Activated naive CD4-positive, alpha-beta T cell treated with anti-CD3 and anti-CD28 coated beads, Interleukin-2, amount 50 U/mL, for 72 hours (primary cell): ENCODE measurements at places on chromosomes 7 and 10. TPM values are rescaled to one million over a fixed set of nuclear protein-coding genes. Genes with fewer than 3 reads are reported as not detected.
A peak's percentile ranks its signal among the peaks of the same experiment; 100 is the strongest.

DNA sequence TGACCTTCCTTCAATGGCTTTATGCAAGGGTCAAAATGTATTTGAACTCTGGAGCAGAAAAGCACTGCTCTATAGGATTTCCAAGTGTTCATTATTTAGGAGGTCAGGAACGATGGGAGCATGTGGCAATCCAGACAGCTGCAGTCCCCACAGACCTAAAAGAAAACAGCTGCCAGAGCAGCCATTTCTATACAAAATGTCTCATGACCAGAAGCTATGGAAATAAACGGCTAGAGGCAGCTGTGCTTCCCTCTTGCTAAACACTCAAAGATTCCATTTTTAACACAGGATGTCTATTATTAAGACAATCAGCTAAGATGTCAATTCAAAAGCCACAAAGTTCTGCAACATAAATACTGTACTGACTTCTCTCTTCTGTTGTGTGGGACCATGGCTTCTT is 879.1 kb upstream of the C7orf33 start:
- no peak for DNase-seq

IQCE gene
- total RNA-seq, result 9.5 TPM

DNA sequence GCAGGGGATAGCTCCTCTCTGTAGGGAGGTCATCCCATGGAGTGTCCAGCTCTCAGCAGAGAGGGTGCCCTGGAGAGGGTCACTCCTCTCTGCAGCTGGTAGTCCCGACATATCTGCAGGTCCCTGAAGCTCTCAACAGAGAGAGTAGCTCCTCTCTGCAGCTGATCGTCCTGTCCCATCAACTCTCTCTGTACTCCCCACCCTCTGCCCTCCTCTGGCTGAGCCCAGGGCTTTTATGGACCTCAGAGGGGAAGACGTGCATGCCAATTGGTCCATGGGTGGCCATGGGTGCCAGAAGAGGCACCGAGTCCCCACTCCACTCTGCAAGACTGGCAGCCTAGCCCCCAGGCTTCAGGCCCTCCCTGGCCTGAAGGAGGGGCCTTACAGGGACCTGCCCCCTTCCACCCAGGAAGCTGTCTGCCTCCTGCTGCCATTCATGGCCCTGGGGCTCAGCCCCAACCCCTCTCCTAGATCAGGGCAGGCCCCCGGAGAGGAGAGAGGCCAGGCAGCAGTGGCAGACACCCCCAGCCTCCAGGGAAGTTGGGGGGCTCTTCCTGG is 9.0 kb upstream of the BLVRA start:
- DNase-seq, result no peak

DNA sequence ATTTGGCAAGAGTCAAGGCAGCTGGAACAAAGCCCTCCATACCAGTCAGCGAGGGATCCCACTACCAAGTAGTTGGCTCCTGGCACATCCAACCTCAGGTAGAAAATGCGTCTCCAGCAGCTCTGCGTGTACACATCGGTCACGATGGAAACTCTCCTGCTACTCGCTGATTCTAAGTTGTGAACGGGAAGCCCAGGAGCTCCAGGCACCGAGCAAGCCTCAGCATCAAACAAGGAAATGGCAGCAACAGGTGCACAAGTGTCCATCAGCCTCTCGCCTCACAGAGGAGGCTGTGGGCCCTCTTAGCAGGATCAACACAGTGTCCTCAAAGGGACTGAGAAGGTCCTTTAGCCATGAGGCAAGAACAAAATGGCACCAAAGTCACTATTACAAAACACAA is 127.0 kb downstream of the TCERG1L start:
- DNase-seq, result no peak

DNA sequence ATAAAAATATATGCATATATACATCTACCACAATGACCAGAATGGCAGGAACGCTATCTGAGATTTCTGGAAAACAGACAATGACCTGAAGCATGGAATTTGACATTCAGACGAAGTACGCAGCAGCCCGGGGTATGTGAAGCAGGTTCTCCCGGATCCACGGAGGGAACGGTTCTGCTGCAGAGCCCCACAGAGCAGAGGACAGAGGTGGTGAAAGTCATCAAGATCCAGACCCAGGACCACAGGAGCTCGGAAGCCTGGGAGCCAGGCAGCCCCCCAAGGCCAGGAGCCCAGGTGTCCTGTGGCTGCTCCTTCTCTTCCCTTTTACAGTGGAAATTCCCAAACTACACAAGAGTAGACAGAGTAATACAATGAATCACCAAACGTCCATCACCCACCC is 42.1 kb upstream of the DNAAF5 start:
- no peak for DNase-seq

OR2A42 gene
- not detected for total RNA-seq

DNA sequence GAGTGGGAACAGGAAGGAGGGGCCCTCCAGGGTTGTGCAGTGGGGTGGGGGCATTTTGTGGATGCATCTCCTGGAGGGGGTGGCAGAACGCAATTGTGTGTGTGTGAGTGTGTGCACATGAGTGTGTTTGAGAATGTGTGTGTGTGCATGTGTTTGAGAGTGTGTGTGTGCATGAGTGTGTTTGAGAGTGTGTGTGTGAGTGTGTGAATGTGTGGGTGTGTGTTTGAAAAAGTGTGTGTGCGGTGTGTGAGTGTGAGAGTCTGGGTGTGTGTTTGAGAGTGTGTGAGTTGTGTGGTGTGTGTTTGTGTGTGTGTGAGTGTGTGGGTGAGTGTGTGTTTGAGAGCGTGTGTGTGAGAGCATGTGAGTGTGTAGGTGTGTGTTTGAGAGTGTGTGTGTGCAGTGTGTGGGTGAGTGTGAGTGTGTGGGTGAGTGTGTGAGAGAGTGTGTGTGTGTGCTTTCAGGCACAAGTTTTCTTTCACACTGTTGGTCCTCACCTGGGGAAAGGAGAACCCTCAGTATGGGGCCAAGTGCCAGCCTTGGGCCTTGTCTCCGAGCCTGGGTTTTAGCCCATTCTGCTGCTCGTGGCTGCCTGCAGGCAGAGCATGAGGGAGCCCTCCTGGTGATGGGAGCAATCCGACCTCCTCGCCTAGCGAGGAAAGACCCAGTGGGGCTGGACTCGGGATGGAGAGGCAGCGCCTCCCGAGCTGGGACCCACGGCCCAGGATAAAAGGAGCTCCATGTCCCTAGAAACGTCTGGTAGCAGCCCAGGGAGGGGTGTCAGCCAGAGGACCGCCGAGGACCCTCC is 35.6 kb downstream of the CDH23 start:
- DNase-seq, result peak; percentile 41

PNLIPRP1 gene
- total RNA-seq, result not detected

- DNase-seq, result no peak
Observed at GRCh38 chr10:117903854-117904253, 142.9 kb downstream of the RAB11FIP2 start.

DNA sequence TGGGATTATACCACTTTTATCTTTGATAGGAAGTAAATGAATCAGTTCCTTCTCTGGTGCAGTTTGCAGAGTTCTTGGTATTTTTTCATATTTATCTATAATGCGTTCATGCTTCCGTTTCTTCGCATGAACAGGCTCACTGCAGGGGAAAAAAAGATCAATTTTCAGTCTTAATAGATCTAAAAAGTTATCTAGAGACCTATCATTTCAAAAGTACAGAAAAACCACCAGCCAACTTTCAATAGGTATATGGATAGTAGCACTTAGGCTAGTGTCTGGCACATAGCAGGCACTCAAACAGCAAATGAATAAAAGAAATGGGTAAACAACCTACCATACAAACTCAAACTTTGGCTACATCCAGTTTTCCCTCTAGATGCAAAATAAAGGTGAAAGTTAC is 5.5 kb downstream of the NOC3L start:
- no peak for DNase-seq

CYP2C8 gene
- total RNA-seq, result not detected

RAB19 gene
- total RNA-seq, result 5.0 TPM

DNA sequence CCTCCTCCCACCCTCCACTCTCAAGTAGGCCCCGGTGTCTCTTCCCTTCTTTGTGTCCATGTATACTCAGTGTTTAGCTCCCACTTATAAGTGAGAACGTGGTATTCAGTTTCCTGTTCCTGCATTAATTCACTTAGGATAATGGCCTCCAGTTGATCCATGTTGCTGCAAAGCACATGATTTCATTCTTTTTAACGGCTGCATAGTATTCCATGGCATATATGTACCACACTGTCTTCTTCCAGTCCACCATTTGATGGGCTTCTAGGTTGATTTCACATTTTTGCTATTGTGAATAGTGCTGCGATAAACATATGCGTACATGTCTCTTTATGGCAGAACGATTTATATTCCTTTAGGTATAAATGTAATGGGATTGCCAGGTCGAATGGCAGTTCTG is 51.0 kb downstream of the FAM171A1 start:
- DNase-seq, result no peak

GRCh38 chr7:22216309-22216708 is 140.6 kb downstream of the RAPGEF5 start:
- DNase-seq, result no peak

DNA sequence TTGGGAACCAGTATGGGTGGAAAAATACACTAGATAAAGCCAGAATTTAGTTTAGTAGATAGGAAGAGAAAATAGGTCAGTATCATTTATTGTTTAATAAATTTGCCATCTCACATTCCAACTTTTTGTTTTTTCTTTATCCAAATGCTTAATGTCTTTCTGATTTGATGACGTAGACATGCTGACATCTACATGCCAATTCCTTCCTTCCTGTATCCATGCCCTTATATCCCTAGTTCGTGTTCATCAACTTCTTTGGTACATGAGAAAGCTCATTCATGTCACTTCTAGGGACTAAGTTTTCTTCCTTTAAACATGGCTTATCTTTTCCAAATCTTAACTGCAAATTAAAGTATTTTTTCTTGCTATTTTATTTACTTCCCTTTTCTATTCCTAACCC is 30.5 kb upstream of the ING3 start:
- no peak for DNase-seq

DNA sequence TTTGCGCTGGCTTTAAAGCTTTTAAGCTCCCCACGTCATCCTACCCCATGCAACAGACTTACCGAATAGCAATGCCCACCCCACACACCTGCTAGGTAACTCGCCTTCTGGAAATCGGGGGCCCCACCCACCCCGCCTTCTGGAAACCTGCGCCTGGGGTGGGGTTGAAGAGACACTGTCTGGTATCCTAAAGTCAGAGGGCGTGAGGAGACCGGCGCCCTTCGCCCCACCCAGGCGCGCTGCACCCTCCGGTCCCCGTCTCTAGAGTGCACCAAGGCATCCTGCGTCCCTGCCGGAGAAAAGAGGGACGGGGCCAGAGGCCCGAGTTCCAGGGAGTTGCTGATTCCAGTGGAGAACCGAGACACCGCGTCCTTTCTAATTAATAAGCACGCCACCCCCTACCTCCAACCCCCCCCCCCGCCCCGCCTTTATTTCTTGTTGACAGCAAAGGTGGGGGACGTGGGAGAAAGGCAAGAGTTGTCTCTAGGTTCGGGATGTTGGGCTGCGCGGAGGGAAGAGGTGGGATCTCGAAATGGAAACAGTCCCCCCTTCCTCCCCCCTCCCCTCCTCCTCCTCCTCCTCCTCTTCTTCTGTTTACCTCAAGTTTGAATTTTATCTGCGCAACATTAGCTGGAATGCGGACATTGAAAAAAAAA is 220.9 kb upstream of the MKLN1 start:
- peak; percentile 56 for DNase-seq

GRCh38 chr10:114714281-114714741 is 56.2 kb upstream of the ABLIM1 start:
- no peak for DNase-seq

DNA sequence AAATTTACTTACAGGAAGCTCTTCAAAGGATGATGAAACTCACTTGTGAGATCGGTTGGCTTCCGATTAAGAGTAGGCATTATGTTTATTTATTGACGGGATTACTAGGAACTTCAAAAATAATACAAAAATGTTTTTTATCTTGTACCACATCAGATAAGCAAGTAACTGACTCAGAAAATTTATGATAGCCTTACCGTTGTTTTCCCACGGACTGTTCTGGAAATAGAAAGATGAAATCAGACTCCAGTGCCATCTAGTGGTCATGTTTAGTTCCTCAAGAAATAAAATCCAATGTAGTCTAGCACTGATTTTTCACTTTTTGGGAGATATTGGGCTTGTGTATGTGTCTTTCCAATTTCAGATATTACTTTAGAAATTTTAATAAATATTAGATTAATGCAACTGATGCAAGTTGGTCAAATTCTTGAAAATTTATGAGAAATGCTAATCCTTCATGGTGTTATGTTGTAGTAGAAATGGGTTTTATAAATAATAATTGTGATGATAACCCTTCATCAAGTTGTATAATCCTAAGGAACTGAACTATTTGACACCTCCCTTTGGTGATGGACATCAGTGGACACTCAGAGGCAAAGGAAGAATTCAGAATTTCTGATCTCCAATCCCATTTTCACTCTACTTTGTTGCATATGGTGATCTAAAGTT is 168.8 kb downstream of the TMEM26 start:
- no peak for DNase-seq

KCNH2 gene
- 0.72 TPM for total RNA-seq

DNA sequence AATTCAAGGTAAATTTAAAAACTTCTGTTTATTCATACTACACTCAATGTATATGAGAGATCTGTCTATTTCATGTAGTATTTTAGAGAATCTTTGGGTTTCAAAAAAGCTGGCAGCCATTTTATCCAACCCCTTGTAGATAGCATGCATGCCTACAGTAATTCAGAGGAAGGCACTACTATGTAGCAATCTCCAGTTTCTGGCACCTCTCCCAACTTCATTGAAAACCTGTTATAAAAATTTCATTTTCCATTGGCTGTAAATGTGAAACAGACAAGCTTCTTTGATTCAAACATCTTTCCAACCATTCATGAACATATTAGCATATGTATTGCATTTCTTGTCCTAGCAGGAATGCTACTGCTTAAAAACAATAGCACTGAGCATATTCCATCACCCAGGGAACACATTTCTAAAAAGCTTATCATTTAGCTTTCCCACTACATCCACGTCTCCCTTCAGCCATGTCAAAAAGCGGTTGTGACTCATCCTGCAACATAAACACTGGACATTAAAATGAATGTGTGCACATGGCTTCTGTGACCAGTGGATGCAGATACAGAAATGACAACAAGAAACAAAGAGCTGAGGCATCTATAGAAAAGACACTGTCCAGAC is 330.4 kb upstream of the AOAH start:
- no peak for DNase-seq

DNA sequence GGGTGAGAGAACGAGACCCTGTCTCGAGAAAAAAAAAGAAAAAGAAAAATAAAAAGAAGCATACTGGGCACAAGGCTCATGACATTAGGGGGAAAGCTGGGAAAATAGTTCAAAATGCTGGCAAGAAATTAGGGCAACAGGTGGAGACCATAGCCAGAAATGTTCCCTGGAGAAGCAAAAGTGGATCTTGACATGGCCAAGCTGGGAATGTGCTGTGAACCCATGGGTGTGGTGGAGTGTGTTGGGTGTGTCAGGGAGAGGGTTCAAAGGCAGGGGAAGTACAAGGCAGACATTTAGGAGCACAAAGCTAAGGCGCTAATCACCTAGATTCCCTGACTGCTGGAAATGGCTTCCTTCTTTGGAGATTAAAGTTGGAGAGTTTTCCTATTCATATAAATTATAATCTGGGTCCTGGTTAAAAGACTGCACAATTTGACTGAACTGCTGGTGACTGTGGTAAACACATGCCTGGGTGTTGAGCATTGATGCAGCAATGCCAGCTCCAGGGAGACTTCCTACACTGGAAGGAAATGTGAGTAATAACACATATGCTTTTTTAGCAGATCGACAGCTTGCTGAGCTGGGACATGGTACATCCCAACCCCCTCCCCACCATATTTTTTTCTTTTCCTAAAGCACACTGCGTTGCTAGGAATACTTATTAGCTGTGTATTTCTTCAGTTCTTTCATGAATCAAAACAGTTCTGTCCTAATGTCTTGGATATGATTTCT is 70.1 kb upstream of the ARHGAP21 start:
- DNase-seq, result no peak
